Ecto neural progenitor cell (in vitro differentiated cells): ENCODE measurements at places on chromosomes 3 and 15.

DNA sequence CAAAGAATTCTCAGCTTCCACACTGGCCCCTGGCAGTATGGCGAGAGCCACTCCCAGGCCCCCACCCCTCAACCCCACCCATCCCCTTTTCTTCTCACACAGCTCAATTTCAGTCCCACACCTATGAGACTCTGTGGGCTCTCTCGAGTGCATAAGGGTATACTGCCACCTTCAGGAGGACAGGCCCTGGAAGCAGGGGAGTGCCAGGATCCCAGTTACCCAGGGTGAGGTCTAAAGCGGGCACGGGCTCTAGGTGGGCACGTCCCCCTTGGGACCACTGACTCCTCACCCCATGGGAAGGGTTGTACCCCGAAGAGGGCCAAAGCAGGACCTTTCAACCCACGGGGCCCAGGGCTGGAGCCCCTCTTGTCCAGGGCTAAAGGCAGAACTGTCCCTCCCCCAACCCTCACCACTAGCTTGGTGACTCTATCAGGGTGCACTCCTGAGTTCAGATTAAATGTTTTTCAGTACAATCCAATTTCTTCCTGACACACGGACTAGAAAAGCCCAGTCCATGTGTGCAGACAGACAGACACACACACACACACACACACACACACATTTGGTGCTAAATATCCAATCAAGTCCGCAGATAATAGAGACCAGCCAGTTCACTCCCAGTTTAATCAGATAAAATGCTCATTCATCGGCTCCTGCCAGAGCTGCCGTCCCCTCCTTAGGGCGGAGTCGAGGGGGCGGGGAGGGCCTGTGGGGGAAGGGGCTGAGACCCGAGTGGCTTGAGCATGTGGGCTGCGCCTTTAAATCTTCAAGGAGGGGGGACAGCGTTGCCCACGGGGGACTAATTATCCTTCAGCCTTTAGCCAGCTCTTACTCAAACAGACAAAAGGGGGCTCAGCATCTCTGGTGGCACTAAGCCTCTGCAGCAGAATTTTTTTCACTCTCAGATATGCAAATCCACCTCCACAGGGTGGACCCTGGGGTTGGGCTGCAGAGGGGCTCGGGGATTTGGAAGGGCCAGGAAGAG, 59.3 kb downstream of the CYP11A1 start:
- peak; percentile 81 for DNase-seq

DNA sequence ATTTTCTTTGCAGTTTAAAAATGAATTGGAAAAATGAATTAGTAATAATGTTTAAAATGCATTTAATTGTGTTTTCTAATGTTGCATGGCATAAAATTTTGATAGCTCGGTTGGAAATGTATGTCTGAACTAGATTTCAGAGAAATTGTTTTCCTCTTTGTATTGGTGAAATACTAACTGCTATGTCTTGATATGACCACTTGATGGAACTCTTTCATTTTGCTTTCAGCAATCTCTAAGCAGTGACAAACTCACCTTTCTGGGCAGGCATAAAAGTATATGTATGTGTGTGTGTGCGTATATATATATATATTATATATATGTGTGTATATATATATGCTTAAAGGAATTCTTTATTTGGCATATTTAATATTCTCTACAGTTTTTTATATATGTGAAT, 239.3 kb upstream of the ZNF717 start:
- DNase-seq = no peak

DNA sequence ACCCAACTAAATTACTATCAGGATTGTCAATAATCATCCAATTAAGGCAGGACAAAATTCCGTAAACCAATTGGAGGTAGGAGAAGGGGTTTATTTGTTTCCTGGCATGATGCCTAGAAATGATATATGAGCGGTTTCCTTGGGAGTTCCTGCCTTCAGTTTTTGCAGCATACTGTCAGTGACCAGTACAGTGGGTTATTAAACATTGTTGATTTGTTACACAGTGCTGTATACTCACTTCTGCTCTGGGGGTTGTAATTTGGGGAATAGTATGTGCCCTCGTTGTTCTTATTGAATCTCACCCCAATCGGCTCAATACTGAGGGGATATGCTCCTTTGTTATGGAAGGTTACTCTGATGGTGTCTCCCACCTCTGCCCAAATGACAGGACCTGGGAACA, 22.2 kb downstream of the CP start:
- DNase-seq = no peak

GRCh38 chr15:76107169-76107568, 47.4 kb downstream of the TMEM266 start:
- DNase-seq = no peak

DNA sequence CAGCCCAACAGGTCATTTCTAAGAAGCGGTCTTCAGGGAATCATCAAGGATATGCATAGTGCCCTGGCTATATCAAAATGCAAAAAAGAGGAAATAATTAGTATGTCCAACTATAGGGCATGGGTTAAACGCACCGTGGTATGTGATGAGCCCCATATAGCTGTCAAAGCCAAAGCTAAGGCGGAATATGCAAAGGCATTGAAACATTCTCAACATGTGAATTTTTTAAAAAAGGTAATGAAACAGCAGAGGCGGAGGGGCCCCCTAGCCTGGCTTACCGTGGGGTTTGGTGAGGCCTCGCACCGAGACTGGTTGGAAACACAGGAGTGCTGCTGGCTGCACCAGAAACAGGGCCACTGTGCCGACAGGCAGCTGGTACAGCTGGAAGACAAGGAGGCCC, 23.2 kb downstream of the PLXND1 start:
- DNase-seq = no peak

DNA sequence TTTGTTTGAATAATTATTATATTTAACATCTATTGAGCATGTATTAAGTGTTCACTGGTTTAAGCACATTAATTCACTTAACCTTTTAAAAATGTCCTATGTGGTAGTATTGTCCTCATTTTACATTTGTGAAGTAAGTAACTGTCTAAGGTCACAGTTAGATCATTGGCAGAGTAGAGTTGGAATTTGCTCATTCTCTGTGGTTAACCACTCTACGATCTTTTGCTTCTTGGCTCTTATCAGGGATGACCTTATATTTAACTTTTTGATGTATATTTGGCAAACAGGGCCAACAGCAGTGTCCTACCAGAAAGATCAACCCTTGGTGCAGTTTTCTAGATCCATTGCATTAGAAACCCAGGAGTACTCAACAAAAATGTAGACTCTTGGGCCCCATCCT, 34.0 kb downstream of the PXK start:
- DNase-seq = no peak

DNA sequence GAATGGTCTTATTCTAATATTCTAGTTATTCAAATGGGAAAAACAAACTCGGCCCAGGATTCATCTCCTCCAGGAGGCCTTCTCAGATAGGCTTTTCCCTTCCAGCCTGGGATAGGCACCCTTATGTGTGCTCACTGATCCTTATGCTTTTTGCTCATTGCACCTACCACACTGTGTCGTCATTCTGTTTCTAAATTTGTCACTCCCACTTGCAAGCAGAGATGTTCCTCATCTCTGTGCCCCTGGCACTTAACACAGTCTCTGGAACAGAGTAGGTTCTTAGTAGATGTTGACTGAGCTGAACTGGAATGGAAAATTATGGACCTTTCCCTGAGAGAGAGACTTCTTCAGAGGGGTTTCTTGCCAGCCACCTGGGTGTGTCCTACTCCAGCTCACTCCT, 18.7 kb upstream of the SPG11 start:
- no peak for DNase-seq

- DNase-seq = no peak
These were observed 250.0 kb upstream of the PDZRN3 start for GRCh38 chr3:73874606-73875369.

- no peak for DNase-seq
These were observed 139.5 kb downstream of the TBL1XR1 start for GRCh38 chr3:177057768-177058167.
